Stimulated activated CD4-positive, alpha-beta T cell treated with anti-CD3 and anti-CD28 coated beads, Interleukin-2, amount 100 ng/mL, for 24 hours (primary cell): ENCODE measurements at places on chromosomes 2 and 18.
A peak's percentile ranks its signal among the peaks of the same experiment; 100 is the strongest.

- DNase-seq, result no peak
Measured at GRCh38 chr2:171404261-171404660, 29.5 kb downstream of the METTL8 start.

- DNase-seq, result no peak
Measured at GRCh38 chr2:99662761-99663341, 173.0 kb upstream of the REV1 start.

- DNase-seq, result no peak
Measured at GRCh38 chr2:138522556-138522955, 21.0 kb downstream of the SPOPL start.

DNA sequence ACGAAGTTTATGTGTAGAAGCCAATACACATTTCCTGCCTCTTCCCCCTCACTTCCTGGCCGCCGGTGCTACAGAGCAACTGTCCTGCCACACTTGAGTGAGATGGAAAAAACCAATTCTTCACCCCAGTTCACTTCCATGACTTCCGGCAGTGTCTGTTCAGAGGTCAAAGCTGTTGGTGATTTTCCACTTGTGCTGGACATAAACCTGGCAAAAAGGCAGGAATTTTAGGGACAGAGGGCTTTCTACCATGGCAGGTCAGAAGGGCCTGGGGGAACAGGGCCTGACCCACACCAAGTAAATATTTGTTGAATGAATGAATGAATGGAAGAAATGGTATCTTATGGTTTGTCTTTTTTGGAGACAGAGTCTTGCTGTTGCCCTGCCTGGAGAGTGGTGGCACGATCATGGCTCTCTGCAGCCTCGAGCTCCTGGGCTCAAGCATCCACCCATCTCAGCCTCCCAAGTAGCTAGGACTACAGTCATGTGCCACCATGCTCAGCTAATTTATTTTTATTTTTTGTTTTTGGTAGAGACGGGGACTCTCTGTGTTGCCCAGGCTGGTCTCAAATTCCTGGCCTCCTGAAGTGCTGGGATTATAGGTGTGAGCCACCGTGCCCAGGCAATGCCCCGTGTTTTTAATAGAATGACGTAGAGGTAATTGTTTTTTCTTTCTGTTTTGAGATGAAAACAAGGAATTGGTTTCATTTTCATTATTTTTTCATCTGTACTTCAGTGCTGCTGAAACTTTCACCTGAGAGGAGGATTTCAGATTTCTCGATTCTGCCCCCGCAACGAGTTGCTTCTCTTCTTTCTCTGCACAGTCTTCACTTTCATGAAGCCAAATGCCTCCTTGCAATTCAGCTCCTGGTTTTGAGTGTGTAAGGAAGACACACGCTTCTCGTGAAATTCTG is 48.0 kb upstream of the LPIN2 start:
- DNase-seq, result peak; percentile 54

- no peak for DNase-seq
Measured at GRCh38 chr2:75025633-75026380, 67.4 kb downstream of the POLE4 start.

DNA sequence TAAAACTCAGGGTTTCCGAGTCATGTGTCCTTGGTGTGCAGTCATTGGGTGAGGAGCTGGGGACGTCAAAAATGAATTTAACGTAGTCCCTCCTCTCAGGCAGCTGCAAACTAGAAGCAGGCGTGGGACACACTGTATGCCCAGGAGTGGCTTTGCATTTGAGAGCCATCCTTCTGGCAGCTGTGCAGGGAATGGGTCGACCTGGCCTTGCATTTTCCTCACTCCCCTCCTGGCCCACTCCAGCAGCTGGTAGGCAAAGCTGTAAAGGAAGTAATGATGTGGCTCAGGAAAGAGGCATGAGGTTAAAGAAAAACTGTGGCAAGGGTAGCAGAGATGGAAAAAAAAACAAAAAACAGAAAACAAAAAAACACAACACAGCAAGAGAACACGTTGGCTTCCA is 46.5 kb downstream of the RNF144A start:
- DNase-seq, result no peak

GRCh38 chr2:144404586-144405314 is 115.2 kb downstream of the ZEB2 start:
- DNase-seq, result no peak

- no peak for DNase-seq
Measured at GRCh38 chr2:181467966-181468707, 11.0 kb downstream of the ITGA4 start.

GRCh38 chr2:36343606-36344005 is 12.0 kb upstream of the CRIM1 start:
- DNase-seq, result no peak

DNA sequence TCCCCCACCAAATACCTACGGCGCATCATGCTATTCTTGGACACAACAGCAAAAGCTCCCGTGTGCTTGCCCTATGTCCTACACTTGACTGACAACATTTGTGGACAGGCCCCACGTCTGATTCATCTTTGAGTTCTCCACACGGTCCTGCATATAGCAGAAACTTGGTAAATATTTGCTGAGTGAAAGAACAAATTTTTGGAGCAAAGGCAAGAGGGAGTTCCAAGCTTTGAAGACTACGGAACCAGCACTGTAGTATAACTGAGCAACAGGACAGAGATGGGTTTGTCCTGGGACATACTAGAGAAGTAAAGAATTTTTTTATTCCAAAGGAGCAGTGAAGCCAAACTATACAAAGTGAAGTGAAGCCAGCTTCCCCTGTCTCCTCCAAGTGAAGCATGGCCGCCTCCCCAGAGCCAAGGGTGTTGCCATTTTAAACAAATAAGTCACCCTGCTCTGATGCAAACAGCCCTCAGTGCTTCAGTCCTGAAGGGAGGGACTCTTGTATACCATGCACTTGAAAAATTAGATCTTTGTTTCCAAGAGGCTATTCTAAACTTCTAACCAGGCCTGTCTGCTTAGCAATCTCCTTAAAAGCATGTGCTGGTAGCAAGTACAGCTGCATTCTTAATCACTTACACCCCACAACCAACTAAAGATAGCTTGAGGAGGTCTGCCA is 35.9 kb downstream of the SPRED2 start:
- DNase-seq, result no peak

DNA sequence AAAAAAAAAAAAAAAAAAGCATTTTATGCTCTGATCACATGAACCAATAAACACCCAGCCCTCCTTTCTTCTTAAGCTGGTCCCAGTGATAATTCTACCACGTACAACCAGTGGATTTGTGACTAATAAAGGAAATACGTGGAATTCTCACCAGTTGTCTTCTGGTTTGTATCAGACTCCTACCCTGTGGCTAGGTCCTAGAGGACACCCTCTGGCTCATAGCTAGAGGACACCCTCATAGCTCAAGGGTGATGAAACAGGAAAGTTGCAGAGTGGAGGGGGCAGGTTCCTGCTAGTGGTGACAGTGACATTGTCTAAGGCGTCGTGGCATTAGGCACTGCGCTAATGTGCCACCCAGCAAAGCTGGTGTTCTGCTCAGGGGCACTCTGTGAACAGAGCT is 167.8 kb downstream of the BCL11A start:
- no peak for DNase-seq

GRCh38 chr2:119950966-119951365 is 61.9 kb upstream of the EPB41L5 start:
- no peak for DNase-seq

DNA sequence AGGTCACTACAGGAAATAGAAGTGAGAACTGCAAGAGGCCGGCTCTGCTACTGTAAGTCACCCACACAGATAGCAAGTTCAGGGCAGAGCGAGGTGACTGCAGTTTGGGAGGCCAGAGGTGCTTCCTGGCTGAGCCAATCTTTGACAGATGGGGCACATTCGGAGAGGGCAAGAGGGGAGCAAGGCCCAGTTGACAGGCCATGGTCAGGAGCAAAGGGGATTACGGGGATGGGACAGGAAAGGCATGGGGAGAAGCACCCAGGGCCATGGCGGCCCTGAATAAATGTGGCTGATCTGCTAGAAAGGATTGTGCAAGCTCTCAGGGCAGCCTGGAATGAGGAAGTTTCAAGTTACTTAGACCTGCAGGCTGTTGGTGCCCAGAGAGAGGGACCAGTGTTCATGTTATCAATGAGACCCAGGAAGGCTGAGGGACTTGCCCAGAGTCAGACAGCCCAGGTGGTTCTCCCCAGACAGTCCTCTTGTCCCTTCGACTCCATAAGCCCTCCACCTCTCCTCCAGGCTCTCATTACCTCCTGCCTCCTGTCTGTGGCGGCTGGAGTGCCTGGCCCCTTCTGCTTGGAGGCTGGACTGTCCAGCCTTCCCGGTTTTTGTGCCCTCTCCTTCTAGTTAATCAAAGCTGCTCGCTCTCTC is 123.3 kb downstream of the CTIF start:
- DNase-seq, result no peak

- no peak for DNase-seq
Measured at GRCh38 chr2:28296243-28296642, 96.4 kb upstream of the FOSL2 start.

DNA sequence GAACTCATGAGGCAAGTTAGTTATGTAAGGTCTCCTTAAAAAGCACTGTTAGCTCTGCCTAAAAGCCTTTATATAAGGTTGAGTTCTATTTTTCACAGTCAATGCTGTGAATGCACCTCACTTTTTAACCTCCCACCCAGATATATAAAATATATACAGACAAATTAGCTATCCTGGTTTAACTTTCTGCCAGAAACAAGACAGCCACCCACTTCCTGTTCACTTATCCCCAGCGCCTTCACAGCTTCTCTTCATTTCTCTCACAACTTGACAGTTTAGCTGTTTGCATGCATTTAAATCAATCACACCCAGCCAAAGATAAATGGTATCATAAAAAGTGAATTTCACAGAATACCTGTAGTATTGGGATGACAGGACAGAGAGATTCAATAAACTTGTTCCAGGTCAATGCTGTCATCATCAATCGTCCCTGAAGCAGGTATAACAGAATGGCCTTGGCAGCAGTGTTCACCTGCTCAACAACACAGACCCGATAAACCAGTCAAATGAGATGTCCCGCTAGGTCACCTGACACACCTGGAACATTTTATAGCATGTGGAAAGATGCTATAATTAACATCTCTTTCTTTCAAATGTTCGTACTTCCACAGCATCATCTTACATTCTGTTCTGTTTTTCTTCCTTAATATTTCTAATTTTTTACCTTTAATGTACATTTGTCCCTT is 55.7 kb downstream of the RTTN start:
- no peak for DNase-seq

DNA sequence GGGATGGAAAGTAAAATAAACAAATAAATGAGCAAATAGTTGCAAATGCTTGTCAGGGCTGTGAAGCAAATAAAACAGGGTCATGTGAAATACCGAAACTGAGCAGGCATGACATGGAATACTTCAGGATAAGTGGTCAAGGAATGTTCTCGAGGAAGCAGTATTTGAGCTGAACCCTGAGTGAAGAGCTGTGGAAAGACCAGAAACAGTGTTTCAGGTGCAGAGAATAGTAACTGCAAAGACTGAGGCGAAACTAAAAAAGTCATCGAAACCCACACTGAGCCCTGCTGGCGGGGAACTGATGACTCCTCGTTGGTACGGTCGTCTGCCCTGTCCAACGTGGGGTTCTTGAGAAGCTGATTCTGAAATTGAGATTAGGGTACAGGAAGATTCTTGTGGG is 27.2 kb upstream of the MYCN start:
- no peak for DNase-seq

- no peak for DNase-seq
Measured at GRCh38 chr2:11577101-11577883, 43.4 kb downstream of the GREB1 start.

GRCh38 chr18:74244554-74244953 is 47.2 kb downstream of the CYB5A start:
- DNase-seq, result no peak

- no peak for DNase-seq
Measured at GRCh38 chr18:52408800-52409302, 68.9 kb downstream of the DCC start.

DNA sequence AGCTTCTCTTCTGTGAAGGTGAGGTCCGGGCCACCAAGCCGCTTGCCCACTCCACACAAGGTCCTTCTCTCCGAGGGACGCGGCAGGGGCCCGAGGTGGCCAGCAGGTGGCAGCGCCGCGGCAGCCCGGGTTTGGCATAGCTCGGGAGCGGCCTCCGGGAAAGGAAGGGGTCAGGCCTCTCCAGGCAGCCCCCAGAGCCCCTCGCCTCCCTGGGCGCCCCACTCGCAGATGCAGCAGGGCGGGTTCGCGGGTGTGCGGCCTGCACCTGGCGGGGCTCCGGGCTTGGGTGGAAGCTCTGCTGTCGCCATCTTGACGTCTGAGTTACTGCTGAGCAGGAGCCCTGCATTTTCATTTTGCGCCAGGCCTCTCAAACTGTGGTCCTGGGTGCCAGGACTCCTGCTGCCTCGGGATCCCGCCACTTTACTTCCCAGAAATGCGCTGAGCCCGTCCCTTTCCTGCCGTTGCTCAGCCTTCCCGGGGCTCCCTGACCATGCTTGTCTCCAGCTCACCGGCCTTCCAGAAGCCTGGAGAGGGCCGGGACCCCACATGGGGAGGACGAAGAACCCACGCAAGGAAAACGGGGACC is 18.6 kb upstream of the NCL start:
- peak; percentile 80 for DNase-seq

DNA sequence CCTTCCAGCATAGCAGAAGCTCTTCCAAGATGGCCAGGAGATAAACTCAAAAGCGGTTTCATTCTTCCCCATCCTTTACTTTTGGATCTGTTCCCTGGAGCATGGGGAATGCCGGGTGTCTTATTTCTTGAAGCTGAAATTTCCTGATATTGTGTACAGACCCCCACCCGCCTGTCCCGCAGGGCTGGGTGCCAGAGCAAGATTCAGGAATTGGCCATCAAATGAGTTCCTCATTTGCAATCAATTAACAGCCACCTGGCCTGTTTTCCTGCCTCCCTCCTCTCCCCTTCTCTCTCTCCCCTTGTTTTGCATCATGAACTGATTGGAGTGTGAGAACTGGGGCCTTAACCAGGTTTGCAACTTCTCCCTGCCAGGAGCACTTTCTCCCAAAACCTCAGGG is 202.1 kb downstream of the SH3RF3 start:
- DNase-seq, result no peak

DNA sequence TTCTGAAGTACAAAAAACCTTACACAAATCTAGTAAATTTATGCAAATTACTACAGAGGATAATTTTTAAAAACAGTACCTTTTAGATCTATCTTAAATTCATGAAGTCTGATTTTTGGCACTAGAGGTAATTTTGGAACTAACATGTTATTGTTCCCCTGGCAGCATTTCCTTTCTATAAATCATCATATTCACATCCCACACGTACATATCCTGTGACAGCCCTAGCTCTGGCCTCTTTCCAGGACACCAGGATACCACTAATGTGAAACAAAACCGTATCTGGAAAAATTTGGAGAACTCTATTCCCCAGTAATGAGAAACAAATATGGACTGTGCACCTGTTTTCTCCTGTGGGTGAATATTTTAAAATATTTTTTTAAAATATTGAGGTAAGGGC is 14.0 kb upstream of the BIRC6 start:
- DNase-seq, result no peak

DNA sequence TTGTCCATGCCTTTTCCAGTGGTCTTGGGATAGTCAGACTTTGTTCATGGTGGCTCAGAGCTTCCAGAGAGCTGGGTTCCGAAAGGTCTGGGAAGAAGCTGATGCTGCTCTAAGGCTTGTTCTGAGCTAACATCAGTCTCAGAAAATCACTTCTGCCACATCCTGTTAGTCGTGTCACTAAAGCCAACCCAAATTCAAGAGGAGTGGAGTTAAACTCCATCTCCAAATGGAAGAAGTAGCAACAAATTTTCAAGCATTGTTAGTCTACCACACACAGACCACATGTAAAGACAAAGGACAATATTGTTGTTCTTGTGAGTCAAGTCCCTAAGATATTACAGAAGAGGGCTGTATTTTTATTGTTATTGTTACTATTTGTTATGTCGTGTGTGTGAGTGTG is 77.8 kb downstream of the PID1 start:
- no peak for DNase-seq
